ENCODE measurements at places on chromosomes 2 and 18. TPM values are rescaled to one million over a fixed set of nuclear protein-coding genes. Genes with fewer than 3 reads are reported as not detected.

MC5R gene
- 0.21 TPM for polyA plus RNA-seq

UCN gene
- polyA plus RNA-seq: 0.99 TPM

SPHKAP gene
- polyA plus RNA-seq: 0.03 TPM

DNA sequence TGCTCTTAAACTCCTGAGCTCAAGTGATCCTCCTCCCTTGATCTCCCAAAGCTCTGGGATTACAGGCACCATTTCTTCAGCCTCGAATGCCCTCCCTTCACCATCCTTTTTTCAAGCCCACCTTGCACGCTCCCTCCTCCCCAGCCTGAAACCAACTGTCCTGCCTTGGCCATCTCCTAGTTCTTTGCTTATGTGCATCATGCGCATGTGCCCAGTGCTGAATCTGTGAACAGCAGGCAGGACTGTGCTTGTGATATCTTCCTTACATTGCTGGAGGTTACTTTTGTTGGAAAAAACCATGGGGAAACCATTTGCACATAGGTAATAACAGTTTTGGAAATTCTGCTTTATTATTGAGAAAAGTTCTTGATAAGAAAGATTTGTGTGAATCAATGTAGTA lies 30.2 kb upstream of the CETN1 start:
- no peak for DNase-seq
- H3K4me3 ChIP-seq: no peak overlapping the region
- H3K4me1 ChIP-seq: no peaks in the 10 kb centered on the region
- H3K27ac ChIP-seq: no peak overlapping the region
- no peaks in the 10 kb centered on the region for H3K27me3 ChIP-seq
- H3K36me3 ChIP-seq: no peaks in the 10 kb centered on the region

GRCh38 chr2:101823859-101824258 lies 126.4 kb downstream of the MAP4K4 start:
- H3K36me3 ChIP-seq: peaks cover 4% of the 10 kb centered on the region
- H3K4me1 ChIP-seq: peaks cover 8% of the 10 kb centered on the region
- H3K27ac ChIP-seq: no peak overlapping the region
- no peak for DNase-seq
- no peak overlapping the region for H3K4me3 ChIP-seq
- H3K27me3 ChIP-seq: no peaks in the 10 kb centered on the region

DNA sequence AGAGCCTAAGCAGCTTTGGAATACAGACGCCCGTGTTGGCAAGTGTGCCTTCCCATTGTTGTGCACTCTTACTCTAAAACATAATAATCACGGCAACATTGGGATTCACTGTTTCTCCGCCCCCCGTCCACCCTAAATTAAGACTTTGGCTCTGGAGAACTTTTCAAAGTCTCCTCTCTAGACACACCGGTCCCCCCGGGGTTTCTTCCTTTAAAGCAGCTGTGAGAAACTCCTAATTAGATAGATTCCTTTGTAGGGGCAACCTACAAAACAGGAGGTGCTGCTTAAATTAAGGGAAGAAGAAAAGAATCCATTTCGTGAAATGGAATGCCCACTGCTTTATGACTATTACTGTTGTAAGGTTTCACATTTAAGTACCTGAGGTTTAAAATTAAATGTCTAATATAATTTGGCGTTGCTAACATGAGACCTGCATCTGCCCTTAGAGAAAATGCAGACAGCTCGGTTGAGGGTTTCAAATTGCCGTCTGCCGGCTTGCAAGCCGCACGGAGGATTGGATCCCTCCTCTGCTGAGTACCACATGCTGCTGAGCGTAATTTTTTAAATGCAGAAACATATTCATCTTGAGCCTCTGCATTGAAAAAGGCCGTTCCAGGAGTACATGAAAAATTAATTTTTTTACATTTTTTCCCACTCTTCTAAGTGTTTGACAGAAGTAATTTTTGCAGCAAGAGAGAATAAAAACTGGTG lies 233.3 kb downstream of the GBX2 start:
- H3K36me3 ChIP-seq: no peaks in the 10 kb centered on the region
- peaks cover 4% of the 10 kb centered on the region for H3K4me1 ChIP-seq
- no peak overlapping the region for H3K4me3 ChIP-seq
- no peak for DNase-seq
- no peaks in the 10 kb centered on the region for H3K27me3 ChIP-seq

All from GM23338 (cell line).